ENCODE measurements at places on chromosomes 7 and 10.

- no peak for DNase-seq
Observed at GRCh38 chr7:38744746-38745145, 113.6 kb upstream of the AMPH start.

- DNase-seq: no peak
Observed at GRCh38 chr10:117968354-117969182, 78.2 kb downstream of the RAB11FIP2 start.

DNA sequence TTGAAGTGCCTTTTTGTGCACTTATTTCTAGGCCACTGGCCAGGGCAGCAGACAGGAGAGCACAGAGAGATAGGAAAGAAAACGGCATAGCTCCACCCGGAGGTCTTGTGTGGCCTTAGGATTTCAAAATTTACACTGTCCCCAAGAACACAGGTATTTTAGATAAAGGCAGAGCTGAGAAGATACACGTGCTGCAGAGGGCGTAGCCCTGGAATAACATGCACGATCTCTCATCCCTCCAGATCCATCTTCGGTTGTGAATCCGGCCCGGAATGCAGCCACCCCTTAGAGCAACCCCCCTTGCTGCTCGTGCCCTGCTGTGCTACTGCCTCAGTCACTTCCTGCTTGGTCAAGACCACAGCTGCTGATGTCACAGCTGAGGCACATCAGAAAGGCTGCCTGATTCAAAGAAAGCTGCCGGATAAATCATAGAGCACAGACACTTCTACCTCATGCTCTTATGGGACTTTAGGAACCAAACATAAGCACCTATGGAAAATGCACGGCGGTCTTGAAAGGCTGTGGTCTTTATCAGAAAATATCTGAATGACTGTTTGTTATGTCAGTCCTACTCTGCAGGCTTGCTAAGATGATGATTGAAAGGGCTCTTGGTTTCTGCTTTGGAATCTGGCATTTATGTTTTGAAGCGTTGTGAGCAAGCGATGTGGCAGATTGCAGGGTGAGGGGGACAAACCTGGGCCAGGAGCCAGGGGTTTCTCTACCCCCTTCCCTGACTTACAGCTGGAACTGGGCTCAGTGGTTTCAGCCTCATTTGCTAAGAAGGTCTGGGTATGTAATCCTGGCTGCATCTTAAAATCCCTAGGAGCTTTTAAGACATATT lies 152.0 kb downstream of the SVIL start:
- no peak for DNase-seq

GRCh38 chr10:97584798-97585438 lies 729 bp downstream of the HOGA1 start:
- no peak for DNase-seq

- DNase-seq: no peak
Observed at GRCh38 chr10:133403784-133404183, 9.8 kb downstream of the MTG1 start.

- no peak for DNase-seq
Observed at GRCh38 chr7:47535704-47536628, 45.9 kb downstream of the TNS3 start.

DNA sequence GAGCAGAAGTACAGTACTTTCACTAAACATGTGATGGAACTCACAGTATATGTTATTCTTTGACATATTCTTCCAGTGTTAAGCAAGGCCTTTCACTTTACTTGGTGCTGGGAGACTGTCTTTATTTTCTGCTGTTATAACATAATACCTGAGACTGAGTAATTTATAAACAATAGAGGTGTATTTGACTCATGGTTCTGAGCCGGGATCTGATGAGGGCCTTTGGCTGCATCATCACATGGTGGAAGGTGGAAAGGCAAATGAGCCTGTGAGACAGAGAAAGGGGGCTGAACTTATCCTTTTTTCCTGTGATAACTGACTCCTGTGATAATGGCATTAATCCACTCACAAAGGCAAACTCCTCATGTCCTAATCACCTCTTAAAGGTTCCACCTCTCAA lies 1.4 kb downstream of the SUPV3L1 start:
- no peak for DNase-seq

DNA sequence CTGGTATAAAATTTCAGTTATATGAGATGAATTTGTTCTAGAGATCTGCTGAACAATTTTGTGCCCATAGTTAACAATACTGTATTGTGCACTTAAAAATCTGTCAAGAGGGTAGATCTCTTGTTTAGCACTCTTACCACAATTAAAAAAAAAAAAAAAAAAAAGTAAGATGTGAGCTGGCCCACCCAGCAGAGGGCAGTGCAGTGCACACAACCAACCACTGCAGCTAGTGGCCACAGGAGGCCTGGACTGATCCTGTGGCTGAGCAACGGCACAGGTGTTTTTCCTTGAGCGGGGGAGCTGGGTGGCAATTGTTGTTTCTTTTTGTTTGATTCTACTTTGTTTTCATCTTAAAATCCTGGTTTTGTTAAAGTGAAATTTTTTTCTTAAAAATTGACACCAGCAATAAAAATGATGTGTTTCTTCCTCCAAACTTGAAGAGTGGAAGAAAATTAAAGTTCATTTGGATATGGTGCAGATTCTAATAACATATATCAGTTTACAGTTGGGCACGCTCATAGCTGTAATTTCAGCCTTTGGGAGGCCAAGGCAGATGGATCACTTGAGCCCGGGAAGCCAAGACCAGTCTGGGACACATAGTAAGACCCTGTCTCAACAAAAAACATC lies 171.1 kb upstream of the TBX20 start:
- DNase-seq: peak; percentile 33

DNA sequence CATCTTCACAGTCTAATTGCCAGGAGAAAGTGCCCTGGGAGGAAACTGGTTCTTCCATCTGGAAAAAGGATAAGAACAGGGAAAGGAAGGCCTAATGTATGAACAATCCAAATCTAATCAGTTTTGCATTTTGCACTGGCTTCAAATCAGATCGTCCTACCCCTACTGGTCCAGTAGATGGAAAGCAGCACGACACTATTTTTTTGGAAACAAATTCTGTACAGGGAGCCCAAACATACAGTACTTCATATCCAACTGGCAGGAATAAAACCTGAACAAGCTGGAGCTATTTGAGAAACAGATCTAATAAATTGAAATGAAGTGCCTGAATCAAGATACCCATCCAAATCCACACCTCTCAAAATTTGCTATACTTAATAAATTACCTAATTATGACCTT lies 36.5 kb downstream of the ETV1 start:
- no peak for DNase-seq

DNA sequence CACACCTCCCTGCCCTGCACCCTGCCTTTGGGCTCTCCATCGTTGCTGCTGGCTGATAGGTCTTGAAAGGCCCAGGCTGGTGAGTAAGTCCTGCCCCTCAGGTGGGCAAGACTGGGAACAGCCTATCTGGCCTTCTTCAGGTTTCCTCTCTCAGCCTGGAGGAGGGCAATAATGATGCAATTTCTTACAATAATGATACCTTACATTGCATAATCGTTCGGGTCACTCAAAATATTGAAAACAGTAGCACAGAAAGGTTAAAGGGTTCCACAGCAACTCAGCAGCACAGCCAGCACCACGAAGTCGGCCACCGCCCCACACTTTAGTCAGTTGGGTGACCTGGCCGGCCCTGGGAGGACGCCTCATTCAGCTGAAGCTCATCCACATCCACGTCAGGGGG lies 16.0 kb upstream of the FAM20C start:
- DNase-seq: no peak

- DNase-seq: no peak
Observed at GRCh38 chr7:108290459-108291151, 160.4 kb upstream of the LAMB4 start.

- no peak for DNase-seq
Observed at GRCh38 chr10:35608328-35608672, 3.2 kb downstream of the GJD4 start.

GRCh38 chr7:136179851-136180721 lies 202.9 kb upstream of the MTPN start:
- no peak for DNase-seq

- no peak for DNase-seq
Observed at GRCh38 chr7:128458956-128459355, 3.3 kb downstream of the HILPDA start.

DNA sequence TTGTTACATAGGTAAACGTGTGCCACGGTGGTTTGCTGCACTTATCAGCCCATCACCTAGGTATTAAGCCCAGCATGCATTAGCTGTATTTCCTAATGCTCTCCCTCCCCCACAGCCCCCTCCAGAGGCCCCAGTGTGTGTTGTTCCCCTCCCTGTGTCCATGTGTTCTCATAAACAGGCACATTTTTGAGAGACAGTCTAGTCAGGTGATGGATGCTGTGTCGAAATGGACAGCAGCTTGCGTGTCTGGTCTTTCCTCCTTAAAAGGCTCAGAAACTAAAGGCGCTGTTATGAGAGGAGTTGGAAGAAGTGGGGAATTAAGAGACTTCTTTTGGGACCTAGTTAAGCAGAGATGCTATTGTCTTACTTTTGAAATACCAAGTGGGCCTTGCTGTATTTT lies 296.0 kb downstream of the BBS9 start:
- no peak for DNase-seq

- peak; percentile 78 for DNase-seq
Observed at GRCh38 chr7:157490465-157490912, 153.7 kb downstream of the DNAJB6 start.

DNA sequence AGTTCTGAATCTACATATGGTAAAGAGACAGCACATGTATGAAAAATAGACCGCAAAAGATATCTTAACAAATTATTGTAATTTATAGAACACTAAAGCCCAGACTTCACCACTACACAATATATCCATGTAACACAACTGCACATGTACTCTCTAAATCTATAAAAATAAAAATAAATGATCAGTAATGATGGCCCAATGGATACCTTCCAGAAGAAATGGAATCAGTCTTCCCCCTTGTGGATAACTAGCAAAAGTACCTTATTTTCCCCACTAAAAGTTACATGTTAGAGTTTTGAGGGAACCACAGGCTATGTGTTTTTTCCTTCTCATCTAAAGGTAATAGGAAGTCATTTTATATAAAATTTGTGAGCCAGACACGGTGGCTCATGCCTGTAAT lies 25.7 kb downstream of the C7orf25 start:
- no peak for DNase-seq

DNA sequence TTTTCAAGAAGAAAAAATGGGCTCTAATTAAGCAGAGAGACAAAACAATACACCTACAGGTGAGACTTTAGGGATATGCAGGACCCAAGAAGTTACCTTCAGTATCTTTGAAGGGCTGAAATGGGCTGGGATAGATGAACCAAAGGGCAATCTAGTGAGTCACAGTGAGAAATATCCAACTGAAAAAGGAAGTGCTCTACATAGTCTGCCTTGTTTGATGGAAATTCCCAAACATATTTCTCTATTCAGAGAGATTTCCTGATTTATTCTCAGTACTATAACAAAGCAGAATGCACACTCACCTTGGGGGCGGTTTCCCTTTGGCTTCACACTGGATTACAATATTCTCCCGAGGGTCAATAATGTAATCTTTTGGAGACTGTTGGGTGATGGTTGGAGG lies 104.1 kb upstream of the LAMB4 start:
- DNase-seq: no peak

DNA sequence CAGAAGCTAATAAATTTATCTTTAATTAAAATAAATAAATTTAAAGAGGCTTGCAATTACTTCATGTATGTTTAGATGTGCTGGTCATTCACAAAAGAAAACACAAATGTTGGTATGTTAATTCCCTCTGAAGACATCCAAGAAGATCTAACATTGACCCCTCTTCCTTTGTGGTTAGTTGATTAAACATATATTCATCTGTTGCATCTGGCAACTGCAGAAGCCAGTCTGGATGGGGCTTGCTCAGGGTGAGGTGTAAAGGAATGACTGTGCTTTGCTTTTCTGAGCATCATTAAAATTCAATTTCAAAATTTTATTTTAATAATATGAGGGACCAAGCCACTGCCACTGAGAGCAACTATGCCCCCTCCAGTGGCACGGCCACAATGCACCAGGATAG lies 36.4 kb upstream of the FERD3L start:
- no peak for DNase-seq

GRCh38 chr7:11191574-11192220 lies 218.0 kb downstream of the PHF14 start:
- DNase-seq: no peak

DNA sequence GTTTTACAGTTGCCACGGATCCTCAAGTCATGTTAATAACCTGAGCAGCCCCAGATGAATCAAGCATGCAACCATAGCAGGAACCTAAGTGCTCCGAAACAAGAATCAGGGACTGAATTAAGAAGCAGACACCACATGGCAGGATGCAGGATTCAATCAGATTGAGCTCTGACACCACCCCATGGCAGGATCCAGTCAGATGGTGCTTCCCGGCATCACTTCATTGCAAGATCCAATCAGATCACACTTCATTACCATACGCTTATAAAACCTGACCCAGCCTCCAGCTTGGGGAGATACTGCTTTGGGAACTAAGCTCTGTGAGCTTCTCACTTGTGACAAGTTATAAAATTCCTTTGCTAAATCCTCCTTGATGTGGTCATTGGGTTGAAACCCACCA lies 55.3 kb downstream of the ABCB4 start:
- no peak for DNase-seq

- no peak for DNase-seq
Observed at GRCh38 chr7:1554333-1555045, 1.5 kb downstream of the TMEM184A start.

GRCh38 chr7:132425942-132426341 lies 150.3 kb downstream of the PLXNA4 start:
- no peak for DNase-seq

DNA sequence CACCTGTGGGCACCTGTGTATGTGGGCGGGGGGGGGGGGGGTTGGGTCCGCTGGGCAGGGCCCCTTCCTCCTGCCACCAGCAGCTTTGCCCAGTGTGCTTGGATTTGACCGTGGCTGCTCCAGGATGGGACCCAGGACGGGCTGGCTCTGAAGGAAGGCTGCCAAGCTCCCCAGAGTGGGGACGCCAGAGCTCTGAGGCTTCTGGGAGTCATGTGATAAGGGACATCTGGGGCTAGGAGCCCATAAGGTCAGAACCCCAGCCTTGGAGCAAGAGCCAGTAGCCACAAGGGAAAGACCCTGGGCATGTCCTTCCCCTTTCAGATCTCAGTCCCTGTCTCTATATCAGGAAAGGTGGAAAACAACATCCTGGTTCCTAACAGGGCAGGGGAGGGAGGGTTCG lies 21.8 kb upstream of the AMZ1 start:
- no peak for DNase-seq

DNA sequence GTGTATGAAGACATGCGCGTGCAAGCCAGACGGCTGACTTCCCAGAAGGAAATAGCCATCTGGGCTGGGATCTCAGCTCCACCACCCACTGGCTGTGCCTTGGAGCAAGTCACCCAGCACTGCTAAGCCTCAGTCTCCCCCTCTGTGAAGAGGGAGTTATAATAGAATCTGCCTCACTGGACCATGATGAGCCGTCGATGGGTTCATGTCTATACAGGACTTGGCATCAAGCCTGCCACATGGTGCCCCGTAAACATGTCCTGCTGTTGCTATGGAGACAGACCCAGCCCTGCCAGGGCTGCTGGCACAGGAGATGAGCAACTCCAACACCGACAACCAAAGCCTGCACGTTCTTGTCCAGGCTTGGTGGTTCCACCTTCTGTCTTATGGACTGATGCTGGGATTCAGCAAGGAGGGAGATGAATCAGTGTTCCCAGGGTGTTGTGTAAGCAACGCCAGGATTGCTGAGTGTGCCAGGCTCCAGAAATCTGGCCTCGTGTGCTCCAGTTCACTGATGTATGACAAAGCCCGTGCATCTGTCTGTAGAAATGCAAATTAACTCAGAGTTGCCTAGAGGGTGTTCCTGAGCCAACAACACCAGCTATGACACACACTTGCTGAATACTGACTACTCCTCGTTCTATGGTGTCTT lies 5.6 kb downstream of the GPR15LG start:
- no peak for DNase-seq

GRCh38 chr10:32905466-32905865 lies 52.6 kb downstream of the ITGB1 start:
- no peak for DNase-seq

GRCh38 chr7:35528381-35528977 lies 166.5 kb downstream of the HERPUD2 start:
- DNase-seq: no peak

Measured in CD4-positive, alpha-beta T cell treated with Interleukin-6 at 100 ng/mL for 8 hours (primary cell).